ENCODE measurements at places on chromosomes 13 and 19.

DNA sequence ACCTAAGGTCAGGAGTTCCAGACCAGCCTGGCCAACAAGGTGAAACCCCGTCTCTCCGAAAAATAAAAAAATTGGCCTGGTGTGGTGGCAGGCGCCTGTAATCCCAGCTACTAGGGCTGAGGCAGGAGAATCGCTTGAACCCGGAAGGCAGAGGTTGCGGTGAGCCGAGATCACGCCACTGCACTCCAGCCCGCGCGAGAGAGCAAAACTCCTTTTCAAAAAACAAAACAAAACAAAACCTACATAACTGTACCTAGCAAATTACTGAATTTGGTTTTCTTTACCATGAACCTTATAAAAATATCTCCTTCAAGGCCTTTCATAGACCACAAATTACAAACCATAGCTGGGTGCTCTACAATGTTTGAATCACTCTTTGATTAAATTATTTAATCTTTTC is 760 bp downstream of the ZNF91 start:
- no peak for DNase-seq

DNA sequence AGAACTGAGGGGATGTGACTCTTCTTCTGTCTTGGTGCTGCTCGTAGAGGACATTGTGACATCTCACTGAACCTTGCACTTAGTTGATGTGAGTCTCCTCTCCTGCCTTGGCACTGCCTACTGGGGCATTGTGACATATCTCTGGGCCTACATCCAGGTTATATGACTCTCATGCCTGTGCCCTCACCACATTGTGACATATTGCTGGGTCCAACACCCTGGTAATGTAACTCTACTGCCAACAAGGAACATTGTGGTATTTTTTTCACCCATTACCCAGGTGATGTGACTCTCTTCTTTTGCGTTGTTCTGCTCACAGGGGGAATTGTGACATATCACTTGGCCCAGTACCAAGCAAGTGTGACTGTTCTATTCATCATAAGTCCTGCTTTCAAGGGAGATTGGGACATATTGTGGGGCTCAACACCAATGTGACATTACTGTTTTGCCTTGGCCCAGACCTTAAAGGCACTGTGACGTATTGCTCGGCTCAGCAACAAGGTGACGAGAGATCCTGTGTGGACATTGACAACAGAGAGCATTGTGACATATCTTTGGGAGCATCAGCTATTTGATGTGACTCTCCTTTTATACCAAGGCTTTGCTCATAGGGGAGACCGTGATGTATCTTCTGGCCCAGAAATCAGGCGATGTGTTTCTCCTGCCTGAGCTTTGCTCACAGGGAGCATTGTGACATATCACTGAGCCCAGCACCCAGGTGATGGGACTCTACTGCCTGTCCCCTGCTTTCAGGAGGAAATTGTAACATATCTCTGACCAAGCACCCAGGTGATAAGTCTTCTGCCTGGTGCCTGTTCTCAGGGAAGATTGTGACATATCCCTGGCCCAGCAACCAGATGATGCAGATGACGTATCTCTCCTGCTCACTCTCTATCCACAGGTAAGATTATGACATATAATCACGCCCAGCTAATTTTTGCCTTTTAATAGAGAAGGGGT is 12.2 kb upstream of the ZNF429 start:
- no peak for DNase-seq

DNA sequence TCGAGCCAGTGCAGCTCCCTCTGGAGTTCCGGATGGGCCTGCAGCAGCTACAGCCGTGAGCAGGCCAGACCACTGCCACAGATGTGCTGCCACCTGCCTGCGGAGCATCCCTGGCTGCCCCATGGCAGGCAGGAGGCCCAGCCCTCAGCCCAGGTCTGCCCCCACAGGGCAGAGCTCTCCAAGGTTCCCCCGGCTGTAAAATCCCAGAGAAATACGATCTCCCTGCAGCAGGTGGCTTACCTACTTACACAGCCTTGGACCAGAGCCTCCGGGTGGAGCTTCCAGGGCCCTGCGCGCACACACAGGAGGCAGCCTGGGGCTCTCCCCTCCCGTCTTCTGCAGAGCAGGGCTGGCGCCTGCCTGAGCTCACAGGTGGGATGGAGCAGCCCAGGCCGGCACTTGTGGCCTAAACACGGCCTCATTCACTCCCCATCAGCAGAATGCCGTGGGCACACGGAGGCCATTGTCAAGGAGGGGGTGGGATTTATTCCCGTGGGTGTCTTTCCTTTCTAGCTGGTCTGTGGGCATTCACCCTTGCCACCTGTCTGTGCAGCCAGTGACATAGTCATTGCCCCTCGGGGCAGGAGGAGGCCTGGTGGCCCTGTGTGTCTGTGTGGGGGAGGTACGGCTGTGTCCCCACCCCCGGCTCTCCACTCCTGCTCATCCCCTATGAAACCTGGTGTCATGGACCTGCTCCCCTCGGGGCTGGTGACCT is 118.0 kb downstream of the KDM4B start:
- DNase-seq: no peak

DNA sequence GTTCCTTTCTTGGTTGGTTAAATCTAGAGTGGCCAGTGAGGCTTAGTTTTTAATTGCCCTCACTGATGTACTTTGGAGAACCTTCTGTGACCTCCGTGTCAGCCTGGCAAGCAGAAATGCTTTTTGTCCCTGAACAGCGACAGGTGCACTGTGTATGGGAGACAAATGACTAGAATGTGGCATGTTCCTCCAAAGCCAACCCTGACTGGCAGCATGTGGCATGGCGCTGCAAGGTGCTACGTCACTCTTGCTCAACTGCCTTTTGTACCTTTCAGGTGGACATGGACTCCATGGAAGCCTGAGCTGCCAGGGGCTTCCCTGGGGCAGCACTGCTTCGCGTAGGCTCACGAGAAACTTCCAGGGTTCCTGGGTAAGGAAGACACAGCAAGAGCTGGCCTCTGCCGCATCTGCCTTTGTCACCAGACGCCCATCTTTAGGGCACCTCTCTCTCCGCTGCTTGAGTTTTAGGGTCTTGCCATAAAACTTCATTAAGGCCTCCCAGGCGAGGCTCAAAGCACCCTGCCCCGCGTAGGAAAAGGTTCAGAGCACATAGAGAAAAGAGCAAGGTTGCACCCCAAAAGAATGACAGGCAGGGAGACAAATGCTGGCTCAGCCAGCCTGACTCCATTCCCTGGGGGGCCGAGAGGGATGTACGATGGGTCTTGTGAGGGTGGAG is 167.1 kb upstream of the SOX1 start:
- DNase-seq: no peak

- DNase-seq: no peak
Measured at GRCh38 chr13:59951011-59951410, 212.7 kb downstream of the DIAPH3 start.

DNA sequence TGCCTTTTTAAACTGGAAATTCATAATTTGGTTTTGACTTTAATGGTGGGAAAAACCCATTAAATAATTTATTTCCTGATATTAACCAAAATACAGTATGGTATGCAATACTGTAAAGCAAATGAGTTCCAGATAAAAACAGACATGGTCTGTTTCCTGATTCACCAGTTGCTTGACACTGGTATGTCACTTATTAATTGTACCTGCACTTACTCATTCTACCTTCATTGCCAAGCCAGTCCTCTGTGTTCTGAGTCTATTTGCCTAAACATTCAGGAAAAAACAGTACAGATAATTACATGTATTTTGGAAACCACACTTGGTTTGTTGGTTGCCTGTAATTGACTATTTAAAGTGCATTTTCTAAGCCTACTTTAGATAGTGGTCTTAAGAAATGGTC is 159.3 kb downstream of the TNFRSF19 start:
- DNase-seq: no peak

GRCh38 chr19:31591258-31591657 is 242.0 kb upstream of the TSHZ3 start:
- no peak for DNase-seq

DNA sequence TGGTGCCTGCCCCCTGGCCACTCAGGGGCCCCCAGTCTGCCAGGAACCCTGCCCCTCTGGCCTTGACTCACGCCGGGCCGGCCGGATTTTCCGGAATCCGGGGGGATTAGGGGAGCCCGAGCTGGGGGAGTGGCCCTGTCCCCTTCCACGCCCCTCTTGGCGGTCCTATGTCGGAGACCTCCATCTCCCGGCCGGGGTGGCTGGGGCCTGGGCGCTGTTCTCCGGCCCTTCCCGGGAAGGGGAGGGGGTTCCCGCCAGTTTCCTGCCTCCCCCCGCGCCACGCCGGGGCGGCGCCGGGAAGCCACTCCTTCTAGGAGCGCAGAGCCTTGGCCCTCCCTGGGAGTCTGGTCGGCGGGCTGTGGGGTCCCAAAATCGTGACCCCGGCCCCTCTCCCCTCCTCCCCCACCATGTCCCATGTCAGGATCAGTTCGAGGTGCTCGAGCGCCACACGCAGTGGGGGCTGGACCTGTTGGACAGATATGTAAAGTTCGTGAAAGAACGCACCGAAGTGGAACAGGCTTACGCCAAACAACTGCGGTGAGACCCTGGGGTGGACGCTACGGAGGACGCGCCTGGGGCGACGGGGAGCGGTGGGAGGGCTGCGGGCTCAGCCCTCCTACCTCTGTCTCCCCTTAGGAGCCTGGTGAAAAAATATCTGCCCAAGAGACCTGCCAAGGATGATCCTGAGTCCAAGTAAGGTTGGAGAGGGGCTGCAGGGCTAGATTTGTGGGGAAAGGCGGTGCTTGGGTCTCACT is 1.3 kb downstream of the TRIP10 start:
- no peak for DNase-seq

- DNase-seq: no peak
Measured at GRCh38 chr19:41689993-41690800, 2.1 kb upstream of the CEACAM7 start.

DNA sequence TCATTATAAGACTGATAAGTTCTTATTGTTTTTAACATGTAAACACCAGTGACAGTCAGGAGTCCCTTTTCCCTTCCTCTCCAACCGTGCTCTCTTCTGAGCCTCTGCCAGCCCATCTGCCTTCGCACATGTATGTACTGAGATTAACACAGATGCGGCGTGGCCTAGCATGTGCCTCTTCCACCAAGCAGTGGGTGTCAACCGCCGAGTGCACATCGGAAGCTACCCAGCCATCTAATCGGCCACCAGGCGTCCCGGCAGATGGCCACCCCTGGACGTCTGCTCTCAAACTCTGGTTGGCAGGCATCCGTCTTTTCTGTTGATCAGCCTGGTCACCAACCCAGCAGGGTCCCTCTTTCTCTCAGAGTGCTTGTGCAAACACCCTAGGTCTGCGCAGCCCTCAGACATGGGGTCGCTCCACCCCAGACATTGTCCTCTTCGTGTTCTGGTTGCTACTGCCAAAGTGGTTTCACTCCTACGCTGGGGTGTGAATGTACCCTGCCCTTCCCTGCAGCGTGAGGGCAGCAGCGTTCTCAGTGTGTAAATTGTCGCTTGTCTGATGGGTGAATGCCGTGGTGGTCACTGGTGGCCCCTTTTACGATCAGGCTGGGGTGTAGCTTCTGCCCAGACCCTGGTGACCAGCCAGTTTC is 57.7 kb upstream of the LDLR start:
- no peak for DNase-seq

- no peak for DNase-seq
Measured at GRCh38 chr19:53131727-53132126, 983 bp downstream of the ZNF415 start.

GRCh38 chr13:39612023-39612637 is 9.1 kb upstream of the LHFPL6 start:
- peak; percentile 36 for DNase-seq

GRCh38 chr19:57231686-57232085 is 863 bp downstream of the AURKC start:
- no peak for DNase-seq

DNA sequence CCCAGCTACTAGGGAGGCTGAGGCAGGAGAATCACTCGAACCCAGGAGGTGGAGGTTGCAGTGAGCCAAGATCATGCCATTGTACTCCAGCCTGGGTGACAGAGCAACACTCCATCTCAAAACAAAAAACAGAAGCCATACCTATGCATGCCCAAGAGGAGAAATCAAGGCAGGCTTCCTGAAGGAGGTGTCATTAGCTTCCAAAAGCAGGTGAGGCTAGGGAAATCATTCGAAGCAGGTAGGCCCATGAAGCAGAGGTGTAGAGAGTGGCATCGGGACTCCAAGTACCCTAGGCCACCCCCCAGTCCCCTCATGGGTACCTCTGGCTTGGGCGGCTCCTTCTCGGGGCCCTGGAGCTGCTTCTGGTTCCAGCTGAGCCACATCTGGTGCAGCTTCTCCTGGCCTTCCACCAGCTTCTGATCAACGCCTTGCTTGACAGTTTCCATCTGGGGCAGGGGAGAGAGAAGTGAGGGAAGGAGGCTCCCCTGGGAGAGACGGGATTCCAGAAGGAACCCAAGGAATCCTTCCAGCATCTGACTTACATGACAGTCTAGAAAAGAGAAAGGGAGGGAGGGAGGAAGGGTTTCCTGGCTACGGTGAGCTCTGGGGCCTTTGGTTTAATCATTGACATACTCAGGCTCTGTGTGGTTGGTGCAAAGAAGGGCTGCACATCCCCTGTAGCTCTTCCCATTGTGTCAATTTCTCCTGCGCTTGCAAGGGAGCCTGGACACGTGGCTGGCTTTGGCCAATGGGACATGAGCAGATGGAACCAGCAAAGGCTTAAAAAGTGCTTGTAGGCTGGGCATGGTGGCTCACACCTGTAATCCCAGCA is 13.1 kb upstream of the TICAM1 start:
- no peak for DNase-seq

GRCh38 chr13:51125495-51126226 is 14.6 kb upstream of the C13orf42 start:
- peak; percentile 26 for DNase-seq

- DNase-seq: no peak
Measured at GRCh38 chr19:16381756-16382401, 57.3 kb downstream of the KLF2 start.

GRCh38 chr13:110555601-110556223 is 5.8 kb downstream of the RAB20 start:
- DNase-seq: no peak

GRCh38 chr19:15283141-15283883 is 49.0 kb downstream of the BRD4 start:
- no peak for DNase-seq

DNA sequence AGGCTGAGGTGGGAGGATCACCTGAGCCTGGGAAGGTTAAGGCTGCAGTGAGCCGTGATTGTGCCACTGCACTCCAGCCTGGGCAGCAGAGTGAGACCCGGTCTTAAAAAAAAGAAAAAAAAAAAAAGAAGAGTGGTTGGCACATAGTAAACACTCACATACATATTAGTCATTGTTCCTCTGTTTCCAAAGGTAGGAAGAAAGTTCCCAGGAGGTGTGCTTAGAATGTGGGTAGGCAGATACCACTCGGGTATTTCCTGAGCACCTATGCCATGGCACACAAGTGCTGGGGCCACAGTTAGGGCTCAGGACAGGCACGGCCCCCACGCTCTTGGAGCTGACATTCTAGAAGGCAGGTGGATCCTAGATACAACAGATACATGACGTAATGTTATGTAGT is 41.4 kb downstream of the SIPA1L3 start:
- DNase-seq: no peak

- DNase-seq: no peak
Measured at GRCh38 chr13:92849381-92849780, 377.2 kb upstream of the GPC6 start.

- no peak for DNase-seq
Measured at GRCh38 chr19:10624585-10624984, 768 bp upstream of the SLC44A2 start.

Measured in GM12864 (cell line).